Stimulated activated CD4-positive, alpha-beta T cell treated with anti-CD3 and anti-CD28 coated beads, Interleukin-12 subunit alpha, Interleukin-12 subunit beta, amount 100 ng/mL, for 24 hours (primary cell): ENCODE measurements at places on chromosomes 7 and 10.

DNA sequence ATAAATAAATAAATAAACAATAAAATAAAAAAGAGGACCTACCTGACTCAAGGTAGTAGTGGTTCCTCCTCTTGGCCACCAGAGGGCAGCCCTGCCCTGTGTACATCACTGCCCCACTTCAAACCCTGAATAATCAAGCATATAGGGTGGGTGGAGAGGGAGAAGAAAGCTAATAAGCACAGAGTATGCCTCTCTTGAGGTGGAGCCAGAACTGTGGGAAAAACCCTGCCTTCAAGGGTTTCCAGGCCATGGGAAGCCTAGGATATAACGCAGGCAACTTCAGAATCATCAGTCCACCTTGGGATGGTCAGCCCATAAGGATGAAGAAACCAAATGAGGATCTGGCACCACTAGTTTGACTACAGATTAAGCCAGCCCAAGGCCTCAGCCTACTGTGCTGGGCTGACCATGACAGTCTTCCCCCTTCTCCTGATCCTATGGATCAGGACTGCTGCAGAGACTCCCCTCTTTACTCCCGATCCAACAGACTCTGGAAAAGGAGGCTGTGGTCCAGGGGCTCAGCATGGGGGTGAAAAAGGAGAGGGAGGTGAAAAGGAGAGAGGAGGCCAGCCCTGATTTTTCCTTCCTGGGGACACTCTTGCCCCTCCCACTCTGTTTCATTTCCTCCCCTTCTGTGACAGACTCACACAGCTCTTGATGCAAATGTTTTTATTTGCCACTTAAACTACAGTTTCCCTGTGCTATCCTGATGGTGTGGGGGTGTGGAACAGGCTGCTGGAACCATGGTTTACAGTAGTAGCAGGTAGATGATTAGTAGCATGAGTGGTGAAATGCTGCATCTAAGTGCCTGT is 10.1 kb downstream of the AVPI1 start:
- DNase-seq = no peak

- no peak for DNase-seq
These were observed 35.8 kb downstream of the RASGEF1A start for GRCh38 chr10:43230909-43231522.

DNA sequence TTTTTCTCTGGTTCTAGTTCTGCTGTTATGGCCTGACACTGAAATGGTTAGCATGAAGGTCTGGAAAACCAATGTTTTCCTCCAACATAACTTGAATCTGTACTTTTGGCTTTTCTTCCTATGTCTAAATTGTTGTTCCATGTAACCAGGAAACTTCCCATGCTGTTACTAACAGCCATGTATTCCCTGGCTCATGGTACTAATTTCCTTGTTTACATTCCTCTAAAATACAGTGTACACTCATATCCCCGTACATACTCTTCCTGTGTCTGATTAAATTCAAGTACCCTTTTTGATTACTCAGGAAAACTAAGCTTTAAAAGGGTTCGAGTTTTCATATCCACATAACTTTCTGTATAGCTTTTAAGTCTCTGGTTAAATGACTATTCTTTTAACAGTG is 12.3 kb upstream of the ACSM6 start:
- DNase-seq = no peak

DNA sequence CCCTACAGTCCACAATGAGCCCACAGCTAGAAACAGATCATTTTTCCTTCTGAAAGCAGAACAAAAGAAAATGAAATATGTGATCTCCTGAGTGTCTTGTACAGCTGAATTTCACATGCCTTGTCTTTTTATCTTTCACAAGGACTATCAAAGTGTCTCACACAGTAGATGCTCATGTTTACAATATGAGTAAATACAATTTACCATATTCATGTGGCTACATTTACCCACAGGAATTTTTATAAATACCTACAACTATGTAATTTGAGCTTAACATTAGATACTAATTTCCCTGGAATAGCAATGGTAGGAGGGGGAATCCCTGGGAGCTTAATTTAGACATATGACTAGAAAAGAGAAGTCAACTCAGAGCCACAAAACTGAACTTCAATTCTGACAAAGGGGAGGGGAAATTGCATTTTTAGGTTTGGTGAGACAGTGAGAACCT is 186.2 kb downstream of the MACC1 start:
- no peak for DNase-seq

DNA sequence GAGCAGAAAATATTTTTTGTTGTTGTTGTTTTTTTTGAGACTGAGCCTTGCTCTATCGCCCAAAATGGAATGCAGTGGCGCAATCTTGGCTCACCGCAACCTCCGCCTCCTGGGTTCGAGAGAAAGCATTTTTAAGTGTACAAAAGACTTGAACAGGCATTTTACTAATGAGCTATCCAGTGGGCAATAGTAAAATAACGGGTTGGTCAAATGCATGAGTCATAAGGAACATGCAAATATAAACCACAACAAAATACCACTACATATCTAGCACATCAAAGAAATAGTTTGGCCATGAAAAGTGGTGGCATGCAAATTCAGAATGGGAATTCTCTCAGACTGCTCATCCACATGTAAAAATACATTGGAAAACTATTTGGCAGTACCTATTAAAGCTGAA is 71.7 kb upstream of the TMEM106B start:
- DNase-seq = no peak

GRCh38 chr10:64115908-64116643 is 594.9 kb downstream of the REEP3 start:
- no peak for DNase-seq

DNA sequence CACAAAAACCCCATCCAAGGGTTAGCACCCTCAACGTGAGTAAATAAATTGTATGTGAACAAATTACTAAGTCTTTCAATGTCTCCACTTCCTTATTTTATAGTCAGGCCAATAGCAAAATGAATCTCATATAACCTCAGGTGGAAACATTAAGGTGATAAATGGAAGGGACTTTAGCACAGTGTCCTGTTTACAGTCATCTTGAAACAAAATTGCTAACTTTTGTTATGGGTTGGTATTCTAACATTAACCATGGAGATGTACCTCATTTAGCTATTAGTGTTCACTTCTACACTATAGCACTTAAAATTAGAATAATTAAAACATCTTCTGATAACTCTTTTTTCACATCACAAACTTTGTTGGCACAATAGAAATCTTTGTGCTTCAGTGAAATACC is 255.8 kb upstream of the CNTNAP2 start:
- no peak for DNase-seq

DNA sequence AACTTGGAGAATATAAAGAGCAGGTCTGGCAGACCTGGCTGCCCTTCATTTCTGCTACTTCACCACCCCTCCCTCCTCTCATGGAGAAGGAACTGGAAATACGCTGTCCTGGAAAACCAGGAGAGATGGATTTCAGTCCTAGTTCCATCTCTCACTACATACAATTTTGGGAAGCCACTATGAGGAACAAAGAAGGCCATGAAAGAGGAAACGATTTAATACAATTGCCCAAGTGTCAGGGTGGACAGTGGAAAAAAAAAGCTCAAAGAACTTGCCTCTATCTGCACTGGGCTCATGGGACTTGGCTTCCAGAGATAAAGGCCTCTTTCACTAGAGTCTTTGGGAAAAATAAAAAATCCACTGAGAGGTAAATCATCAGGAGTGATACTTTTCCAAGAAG is 561.7 kb downstream of the KCNMA1 start:
- DNase-seq = no peak

- DNase-seq = no peak
These were observed 757.0 kb upstream of the GALNT17 start for GRCh38 chr7:70374772-70375533.

GRCh38 chr10:27710014-27710413 is 35.6 kb downstream of the MKX start:
- DNase-seq = no peak

GRCh38 chr7:80563561-80564327 is 51.9 kb upstream of the GNAT3 start:
- DNase-seq = no peak

DNA sequence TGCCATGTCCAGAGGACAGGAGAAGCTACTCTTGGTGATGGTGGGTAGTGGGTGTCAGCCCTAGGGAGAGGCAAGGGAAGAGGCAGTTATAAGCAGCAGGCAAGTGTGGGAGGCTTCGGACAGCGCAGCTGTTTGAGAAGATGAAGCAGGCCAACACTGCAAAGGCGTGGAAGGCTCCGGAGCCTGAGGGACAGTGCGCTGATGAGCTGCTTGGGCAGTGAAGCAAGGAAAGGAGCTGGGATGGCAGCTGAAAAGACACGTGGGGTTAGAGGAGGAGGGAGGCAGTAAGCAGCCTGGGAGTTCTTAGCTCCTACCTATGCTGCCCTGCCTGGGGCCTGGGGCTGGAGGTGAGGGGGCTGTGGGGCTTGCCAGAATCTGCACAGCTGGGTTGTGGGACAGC is 50.1 kb upstream of the CRTAC1 start:
- no peak for DNase-seq

DNA sequence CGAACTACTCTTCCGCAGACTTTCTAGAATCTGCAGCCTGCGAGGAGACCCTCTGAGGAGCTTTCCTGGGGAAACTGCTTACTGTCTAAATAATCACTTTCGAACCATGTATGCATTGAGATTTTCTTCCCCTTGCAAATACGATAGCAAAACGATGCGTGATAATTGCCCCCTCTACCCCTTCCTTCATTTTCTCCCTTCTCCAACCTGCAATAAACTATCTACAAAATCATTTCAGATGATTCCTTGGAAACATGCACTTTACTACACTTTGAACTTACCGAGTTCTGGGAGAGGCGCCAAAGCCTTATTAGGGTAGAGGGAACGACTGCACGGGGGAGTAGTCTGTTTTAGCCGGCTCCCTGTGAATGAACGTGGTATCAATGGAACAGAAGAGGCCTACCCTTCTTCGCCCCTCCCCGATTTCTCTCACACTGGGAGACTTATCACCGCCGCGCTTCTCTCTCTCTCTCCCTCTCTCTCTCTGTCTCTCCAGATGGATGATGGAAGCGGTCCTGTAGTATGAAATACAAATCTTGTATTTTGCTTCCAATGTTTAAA is at the start of gene FGFBP3:
TSS of gene FGFBP3 (minus strand) at position 370 of the 561 bp plus-strand sequence. CDS start 517 bp downstream, outside the sequence.
- no peak for DNase-seq

- DNase-seq = no peak
These were observed 68.9 kb downstream of the PLCE1 start for GRCh38 chr10:94062611-94063010.

DNA sequence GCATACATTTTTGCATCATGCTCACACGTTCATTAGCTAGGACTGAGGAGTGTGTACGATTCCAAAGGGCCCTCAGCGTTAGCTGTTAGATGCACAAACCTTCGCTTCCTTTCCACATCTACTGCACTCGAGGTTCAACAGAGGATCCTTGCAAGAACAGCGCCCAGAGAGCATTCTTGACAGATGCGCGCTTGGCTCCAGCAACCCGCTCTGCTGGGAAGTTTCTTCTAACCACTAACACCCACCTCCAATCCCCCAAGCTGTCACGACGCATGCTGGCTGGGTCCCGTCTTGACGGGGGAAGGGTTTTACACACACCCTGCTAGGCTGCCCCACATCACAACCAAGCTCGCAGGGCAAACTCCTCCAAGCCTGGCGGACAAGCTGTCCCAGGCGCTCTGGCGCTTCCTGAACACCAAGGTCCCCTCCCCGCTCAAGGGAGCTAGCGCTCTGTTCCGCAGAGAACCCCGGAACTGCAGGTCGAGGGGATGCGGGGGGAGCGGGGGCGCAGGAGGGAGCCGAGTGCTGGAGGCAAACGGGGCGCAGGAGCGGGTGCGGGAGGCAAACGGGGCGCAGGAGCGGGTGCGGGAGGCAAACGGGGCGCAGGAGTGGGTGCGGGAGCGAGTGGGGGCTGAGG is 653 bp upstream of the ADRB1 start:
- DNase-seq = no peak

GRCh38 chr7:28389504-28390395 is 22.6 kb upstream of the CREB5 start:
- no peak for DNase-seq

DNA sequence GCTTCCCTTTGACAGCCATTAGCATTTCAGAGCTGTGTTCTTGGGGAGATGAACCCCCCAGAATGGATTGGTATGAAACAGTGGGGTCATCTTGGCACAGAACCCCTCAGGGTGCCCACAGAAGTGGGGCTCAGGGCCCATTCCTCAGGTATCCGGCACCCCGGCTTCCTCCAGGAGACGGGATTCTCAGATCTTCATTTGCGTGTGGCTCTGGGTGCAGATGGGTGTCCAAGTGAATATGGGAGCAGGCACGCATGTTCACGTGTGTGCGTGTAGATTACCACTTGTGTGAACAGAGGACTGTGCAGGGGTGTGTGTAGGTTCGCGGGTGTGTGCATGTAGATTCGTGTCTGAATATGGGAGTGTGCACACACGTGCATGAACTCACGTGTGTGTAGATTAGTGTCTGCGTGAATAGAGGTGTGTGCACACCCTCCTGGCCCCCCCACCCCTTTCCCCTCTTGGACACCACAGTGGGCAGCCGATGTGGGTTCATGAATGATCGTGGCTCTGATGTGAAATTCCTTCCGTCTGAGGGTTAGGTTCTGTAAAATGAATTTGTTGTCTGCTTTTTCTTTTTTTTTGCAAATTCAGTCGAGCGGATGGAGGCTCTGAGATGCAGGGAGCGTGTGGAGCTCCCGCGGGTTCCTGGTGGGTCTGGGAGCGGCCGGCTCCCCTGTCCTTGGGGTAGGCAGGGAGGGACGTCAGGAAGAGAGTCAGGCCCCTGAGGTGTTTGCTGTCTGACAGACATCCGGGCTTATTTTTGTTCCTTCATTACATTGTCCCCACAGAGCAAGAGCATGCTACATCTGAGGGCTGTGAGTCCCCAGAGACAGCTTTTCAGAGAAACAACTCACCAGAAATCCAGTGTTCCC is 7.4 kb downstream of the ELFN1 start:
- no peak for DNase-seq

DNA sequence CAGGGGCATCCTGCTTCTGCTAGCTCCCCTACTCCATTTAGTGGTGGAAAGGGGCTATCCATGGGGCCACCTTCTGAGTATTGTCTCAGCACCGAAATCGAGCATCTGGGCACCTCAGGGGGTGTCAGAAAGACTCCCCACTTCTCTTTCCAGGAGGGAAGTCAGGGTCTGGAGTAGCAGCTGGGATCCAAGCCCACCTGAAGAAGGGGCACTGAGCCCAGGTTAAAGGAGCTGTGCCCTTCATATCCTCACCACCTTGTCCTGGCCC is 2.6 kb downstream of the FLNC start:
- DNase-seq = no peak

GRCh38 chr7:574661-575395 is 55.2 kb upstream of the PDGFA start:
- DNase-seq = no peak

DNA sequence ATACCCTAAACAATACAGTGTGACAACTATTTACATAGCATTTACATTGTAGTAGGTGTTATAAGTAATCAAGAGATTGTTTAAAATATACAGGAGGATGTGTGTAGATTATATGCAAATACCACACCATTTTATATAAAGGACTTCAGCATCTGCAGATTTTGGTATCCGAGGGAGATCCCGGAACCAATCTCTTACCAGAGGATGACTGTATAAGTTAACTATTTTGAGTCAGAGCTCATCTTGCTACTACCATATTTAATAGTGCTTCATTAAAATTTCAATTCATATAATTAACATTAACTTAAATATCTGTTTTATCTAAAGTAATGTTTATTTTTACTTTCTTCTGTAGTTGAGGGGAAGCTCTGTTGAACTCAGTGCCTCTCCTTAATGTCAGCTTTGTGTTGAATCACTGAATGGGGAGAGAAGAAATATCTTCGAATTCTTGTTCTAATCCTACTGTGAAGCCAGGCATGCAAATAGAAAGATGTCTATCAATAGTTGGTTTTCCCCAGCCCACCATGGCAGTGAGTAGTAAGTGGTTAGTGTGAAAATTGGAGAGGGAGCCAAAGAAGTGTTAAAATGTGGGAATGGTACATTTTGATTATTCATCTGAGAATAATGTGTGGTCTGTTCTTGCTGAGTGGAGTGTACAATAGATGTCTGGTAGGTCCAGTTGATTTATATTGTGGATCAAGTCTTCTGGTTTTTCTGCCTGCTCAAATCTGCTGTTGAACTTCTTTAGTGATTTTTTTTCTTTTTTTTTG is 90.1 kb upstream of the CYP26C1 start:
- no peak for DNase-seq
